Naive thymus-derived CD4-positive, alpha-beta T cell (primary cell): ENCODE measurements at places on chromosomes 12 and 14. TPM values are rescaled to one million over a fixed set of nuclear protein-coding genes. Genes with fewer than 3 reads are reported as not detected.

GRCh38 chr12:132839558-132840235, 11.0 kb upstream of the GOLGA3 start:
- no peak for DNase-seq

DNA sequence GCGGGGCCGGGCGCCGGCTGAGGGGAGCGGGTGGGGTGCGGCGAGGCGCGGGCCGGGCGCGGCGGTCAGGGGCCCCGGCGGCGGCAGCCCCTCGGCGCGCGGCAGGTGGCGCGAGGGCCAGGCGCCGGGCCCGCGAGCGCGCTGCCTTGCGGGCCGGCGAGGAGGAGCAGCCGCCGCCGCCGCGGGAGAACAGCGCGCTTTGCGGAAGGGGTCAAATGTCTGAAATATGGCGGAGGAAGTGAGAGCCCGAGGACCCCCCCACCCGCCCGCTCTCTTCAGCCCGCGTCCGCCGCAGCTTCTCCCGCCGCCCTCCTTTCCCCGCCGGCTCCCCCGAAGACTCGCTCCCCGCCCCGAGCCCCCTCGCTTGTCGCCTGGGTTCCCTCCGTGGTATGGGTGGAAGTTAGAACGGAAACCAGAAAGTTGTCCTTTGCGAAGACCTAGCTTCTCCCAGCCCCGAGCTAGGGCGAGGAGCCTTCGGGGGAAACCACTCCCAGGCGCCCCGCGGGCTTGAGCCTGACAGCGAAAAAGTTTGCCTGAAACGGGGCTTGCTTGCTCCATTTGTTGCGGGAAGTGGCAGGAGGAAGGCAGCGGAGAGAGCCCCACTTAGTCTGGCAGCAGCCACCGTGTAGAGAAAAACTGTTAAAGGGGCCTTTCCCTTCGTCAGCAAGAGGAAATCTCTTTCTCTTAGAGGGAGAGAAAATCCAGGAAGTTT, 551 bp downstream of the RAP1B start:
- peak; percentile 55 for DNase-seq

GRCh38 chr14:35299708-35300107, 7.5 kb downstream of the PSMA6 start:
- no peak for DNase-seq

DNA sequence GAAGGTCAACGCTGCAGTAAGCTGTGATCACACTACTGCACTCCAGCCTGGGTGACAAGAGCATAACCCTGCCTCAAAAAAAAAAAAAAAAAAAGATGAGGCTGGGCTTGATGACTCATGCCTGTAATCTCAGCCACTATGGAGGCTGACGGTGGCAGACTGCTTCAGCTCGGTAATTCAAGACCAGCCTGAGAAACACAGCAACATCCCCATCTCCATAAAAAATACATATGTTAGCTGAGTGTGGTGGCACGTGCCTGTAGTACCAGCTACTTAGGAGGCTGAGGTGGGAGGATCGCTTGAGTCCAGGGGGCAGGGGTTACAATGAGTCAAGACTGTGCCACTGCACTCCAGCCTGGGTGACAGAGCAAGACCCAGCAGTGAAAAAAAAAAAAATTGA, 50.4 kb downstream of the GXYLT1 start:
- no peak for DNase-seq

- DNase-seq, result no peak
Observed at GRCh38 chr14:55028066-55028465, 1.0 kb downstream of the SOCS4 start.

DNA sequence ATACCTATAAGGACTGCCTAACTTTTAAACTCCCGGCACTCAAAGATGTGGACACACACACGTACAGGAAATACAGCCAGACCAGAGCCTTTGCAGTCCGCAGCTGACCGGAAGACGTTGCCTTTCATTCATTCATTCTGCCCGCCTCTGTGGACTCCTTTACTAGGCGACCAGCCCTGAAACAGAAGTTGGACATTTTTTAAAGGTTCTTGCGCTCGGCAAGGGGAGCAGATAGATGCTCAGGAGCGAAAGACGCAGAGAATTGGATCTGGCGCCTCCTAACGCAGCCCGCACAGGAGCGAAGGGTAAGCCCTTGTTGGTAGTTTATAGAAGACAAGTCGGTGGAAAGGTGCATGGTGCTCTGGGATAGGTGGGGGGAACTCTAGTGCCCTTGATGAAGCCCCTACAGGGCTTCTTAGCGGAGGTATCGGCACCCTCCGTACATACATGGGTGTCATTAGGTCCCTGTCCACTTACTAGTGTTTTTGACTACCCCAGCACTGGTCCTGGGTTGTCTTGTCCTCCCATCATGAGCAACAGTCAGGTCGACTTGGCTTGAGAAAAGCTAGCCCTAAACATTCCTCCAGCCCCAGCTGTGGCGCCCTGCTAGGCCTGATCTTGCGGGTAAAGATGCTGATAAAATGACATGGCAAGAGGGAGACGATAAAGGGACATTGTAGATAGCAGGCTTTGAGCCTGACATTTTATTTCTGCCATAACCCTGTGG, at the start of gene KDM2B:
KDM2B (minus strand) TSS at position 65 of the 727 bp plus-strand sequence. CDS start 112 bp downstream, outside the sequence.
- DNase-seq, result peak; percentile 52

Gene KLRK1
- total RNA-seq, result 75.2 TPM
